NCI-H1105 (cell line): ENCODE measurements at places on chromosomes 12 and 14.

GRCh38 chr12:53380104-53380793 lies at the start of gene SP1:
SP1 (plus strand) TSS chr12:53380176; CDS start chr12:53380292, 116 bp downstream.
- peak; percentile 63 for DNase-seq

DNA sequence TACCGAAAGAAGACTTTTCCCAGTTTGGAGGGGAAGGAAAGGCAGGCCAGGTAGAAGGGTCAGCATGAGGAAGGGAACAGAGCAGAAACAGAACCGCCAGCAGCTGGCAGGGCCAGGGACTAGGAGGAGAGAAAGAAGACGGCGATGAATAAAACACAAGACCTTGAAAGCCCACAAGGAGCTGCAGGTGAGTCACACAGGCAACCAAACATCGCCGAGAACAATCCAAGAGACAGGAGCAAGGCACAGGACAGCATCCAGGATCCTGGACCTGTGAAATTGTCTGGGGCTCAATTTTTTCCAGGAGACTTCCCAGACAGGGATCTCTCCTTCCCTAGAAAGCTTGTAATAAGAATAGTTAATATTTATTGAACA lies 47.3 kb downstream of the NUAK1 start:
- no peak for DNase-seq

- DNase-seq, result no peak
These were observed 182.4 kb downstream of the EGLN3 start for GRCh38 chr14:33768458-33768830.

DNA sequence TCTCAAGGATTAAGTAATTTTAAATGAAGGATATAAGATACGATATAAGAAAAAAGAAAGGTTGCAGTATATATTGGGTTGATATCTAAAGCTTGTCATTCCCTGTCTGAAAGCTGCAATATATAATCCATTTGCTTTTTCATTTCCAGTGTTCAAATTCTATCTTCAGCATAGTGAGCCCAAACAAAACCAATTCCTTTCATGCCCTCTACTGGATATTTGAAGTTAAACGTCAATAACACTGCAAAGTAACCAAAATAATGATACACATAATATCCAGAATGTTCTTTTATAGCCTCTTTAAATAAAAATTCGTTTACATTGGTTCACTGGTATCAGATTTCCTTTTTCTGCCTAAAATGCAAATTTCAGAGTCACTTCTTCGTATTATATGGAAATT lies 64.5 kb upstream of the DAAM1 start:
- no peak for DNase-seq

GRCh38 chr14:70655110-70655826 lies 13.6 kb downstream of the TTC9 start:
- DNase-seq, result no peak

- DNase-seq, result no peak
These were observed 2.3 kb upstream of the LUM start for GRCh38 chr12:91113621-91114020.

DNA sequence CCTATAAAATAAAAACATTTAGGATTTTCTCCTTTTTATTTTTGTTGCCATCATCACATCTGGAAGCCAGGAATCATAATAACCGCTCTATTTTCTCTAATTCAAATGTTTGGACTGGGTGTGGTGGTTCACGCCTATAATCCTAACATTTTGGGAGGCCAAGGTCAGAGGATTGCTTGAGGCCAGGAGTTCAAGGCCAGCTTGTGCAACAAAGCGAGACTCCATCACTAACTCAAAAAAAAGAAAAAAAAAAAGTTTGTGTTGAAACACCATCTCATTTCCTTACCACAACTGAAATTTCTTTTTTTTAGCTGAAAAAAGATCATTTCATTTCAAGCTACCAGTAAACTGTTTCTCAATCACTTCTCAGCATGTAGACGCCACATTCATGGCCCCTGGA lies 8.8 kb upstream of the BAZ1A start:
- DNase-seq, result no peak

DNA sequence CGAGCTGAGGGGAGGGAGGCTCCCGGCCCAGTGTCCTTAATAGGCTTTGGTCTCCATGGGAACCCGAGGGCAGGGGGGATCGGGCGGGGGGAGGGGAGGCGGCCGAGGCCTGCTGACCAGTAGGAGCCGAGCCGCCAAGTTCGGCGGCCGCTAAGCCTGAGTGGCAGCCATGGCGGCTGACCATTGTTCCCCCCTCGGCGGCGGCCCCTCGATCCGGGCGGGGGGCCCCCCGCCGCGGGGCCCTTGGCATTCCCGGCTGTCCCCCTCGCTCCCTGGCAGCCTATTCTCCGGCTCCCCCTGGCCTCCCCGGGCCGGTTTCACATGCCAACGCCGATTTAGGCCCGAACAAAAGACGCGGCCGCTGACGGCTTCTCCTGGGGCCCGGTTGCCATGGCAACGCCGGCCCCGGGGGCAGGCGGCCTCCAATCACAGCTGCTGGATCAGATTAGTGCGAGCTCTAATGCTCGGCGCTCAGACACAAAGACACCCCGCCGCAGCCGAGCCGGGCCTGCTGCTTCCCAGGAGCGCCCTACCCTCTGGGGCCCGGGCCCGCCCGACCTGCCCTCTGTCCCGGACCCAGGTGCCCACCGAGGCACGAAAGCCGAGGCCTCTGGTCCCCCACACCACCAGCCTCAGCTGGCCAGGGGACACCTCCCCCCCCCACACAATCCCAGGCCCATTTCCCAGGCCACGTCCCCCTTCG lies 7.3 kb downstream of the MSI1 start:
- DNase-seq, result peak; percentile 95

DNA sequence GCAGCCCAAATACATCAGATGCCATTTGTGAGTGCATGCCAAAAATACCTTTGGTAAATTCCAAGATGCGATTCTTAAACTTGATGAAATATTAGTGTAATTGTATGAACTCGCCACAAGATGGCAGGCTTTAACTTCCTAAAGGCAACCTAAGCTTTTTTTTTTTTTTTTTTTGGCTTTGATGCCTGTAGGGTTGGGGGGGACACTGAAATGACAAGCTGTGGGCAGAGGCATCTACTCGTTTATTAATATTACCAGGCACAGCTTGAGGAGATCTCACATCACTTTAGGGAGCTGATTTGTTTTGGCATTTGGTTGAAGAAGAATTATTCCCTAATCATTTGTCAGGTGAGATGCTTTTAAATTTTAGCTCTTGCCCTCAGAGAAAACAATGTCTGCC lies 126.7 kb upstream of the CCDC196 start:
- DNase-seq, result peak; percentile 62
